ENCODE measurements at places on chromosomes 13 and 19.

DNA sequence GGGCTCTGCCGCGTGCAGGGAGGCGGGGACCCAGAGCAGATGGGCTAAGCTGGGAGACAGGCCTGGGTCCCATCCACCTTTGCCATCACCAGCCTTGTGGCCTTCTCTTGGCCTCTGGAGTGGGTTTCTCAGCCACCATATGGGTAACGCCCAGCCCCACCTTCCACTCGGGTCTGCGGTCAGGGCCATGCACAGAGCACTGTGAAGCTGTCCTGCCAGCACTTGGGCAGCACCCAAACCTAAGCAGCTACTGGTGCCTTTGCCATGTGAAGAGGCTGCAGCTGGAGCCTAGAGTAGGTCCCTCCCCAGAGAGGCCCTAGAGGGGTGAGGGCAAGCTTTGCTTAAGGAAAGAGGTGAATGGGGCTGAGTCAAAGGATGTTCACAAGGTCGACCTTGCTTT, 24.1 kb upstream of the NPAS1 start:
- DNase-seq: no peak

GRCh38 chr19:45045671-45046353, 7.0 kb downstream of the CLASRP start:
- DNase-seq: no peak

GRCh38 chr19:12015015-12015752, 20.3 kb downstream of the ZNF433 start:
- no peak for DNase-seq

- no peak for DNase-seq
Measured at GRCh38 chr13:26980099-26981031, 191.2 kb downstream of the USP12 start.

Data from stimulated activated CD4-positive, alpha-beta T cell treated with anti-CD3 and anti-CD28 coated beads, Interleukin-12 subunit alpha, Interleukin-12 subunit beta, amount 100 ng/mL, for 24 hours (primary cell).